ENCODE measurements at places on chromosomes 11 and 22.

GRCh38 chr11:94574193-94574961, 7.2 kb downstream of the PIWIL4 start:
- H3K4me3 ChIP-seq: no peak overlapping the region
- H3K27ac ChIP-seq: no peak overlapping the region
- no peaks in the 10 kb centered on the region for H3K36me3 ChIP-seq
- H3K4me1 ChIP-seq: no peaks in the 10 kb centered on the region
- no peak for DNase-seq
- H3K27me3 ChIP-seq: no peaks in the 10 kb centered on the region

DNA sequence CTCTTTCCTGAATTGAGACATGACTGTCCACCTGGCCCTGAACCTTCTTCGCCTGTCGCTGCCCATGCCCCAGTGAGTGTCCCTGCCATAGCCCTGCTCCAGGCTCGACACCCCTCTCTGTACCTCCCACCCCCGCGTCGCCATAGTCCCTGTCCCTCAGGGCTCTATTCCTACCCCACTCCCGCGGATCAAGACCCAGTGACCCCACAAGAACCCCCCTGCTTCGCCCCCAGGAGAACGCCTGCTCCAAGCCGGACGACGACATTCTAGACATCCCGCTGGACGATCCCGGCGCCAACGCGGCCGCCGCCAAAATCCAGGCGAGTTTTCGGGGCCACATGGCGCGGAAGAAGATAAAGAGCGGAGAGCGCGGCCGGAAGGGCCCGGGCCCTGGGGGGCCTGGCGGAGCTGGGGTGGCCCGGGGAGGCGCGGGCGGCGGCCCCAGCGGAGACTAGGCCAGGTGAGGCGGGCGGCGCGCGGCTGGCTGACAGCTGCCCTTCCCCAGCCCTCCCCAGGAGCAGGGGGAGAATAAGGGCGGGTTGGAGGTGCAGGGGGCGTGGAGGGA, 5.6 kb downstream of the NRGN start:
- peaks cover 12% of the 10 kb centered on the region for H3K4me1 ChIP-seq
- DNase-seq: no peak
- H3K27ac ChIP-seq: no peak overlapping the region
- peaks cover 6% of the 10 kb centered on the region for H3K36me3 ChIP-seq

DNA sequence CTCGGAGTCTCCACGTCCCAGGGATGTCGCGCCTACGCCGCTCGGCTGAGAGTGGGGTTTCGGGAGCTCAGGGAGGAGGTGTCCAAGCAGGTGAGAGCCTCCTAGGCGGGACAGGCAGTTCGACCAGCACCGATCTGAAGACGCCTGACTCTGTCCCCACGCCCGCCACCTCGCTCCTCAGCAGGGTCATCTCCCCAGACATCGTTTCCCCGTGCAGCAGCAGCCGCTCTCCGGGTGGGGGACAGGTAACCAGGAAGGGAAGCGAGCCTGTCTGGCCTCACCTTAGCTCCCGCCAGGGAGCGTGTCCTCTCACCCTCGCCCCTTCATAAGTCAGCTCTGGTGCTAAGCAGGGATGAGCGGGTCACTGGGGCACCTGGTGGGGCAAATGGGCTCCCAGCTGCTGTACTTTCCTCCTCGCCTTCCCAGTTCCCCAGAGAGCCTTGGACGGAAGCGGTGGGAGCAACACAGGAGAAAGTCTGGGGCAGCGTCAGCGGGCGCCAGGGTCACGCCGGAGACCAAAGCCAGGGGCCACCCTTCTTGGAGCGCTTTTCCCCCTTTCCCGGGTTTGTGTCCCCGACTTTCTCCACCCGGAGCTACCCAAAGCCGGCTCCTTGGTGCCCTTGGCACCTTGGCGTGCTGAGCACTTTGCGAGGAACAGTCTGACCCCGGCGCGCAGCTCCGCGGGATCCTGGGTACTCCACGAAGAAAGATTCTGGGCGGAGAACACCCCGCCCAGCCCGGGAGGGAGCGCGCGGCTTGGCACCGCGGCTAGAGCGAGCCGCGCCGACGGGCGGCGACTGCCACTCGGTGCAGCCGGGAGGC, 1.6 kb downstream of the SPON1 start:
- no peaks in the 10 kb centered on the region for H3K36me3 ChIP-seq
- H3K27ac ChIP-seq: no peak overlapping the region

GRCh38 chr11:84886344-84886743, 740.8 kb downstream of the DLG2 start:
- no peak overlapping the region for H3K27ac ChIP-seq
- DNase-seq: no peak
- H3K4me3 ChIP-seq: no peak overlapping the region
- H3K27me3 ChIP-seq: no peaks in the 10 kb centered on the region
- no peaks in the 10 kb centered on the region for H3K4me1 ChIP-seq

DNA sequence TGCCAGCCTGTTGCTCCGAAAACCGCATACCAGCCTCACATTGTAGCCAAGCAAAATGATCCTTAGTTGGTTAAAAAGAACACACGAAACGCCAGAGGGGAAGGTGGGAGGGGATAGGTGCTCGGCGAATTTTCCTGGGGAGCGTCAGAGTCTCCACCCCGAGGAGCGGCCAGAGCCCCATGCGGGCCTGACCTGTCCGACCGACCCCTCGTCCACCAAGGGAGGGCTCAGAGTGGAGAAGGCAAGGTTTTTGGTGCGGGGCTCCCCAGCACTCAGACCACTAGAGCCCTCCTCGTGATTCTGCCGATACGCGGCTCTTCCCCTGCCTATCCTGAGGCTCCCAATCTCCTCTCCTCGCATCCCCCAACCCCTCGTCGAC, 39.6 kb downstream of the DIXDC1 start:
- H3K4me3 ChIP-seq: peak overlapping the region; percentile 54
- H3K27ac ChIP-seq: no peak overlapping the region
- H3K36me3 ChIP-seq: peaks cover 1% of the 10 kb centered on the region
- peaks cover 37% of the 10 kb centered on the region for H3K27me3 ChIP-seq
- no peak for DNase-seq
- H3K4me1 ChIP-seq: peaks cover 7% of the 10 kb centered on the region

GRCh38 chr11:33869481-33870422, 22.1 kb downstream of the LMO2 start:
- DNase-seq: no peak
- peaks cover 7% of the 10 kb centered on the region for H3K4me1 ChIP-seq
- peak overlapping the region; percentile 84 for H3K4me3 ChIP-seq
- H3K36me3 ChIP-seq: peaks cover 6% of the 10 kb centered on the region
- H3K27ac ChIP-seq: no peak overlapping the region
- H3K27me3 ChIP-seq: peaks cover 82% of the 10 kb centered on the region

- no peak overlapping the region for H3K27ac ChIP-seq
- peaks cover 36% of the 10 kb centered on the region for H3K36me3 ChIP-seq
- no peak overlapping the region for H3K4me3 ChIP-seq
- no peak for DNase-seq
These were observed 23.2 kb upstream of the C1QTNF4 start for GRCh38 chr11:47617417-47617809.

- no peak overlapping the region for H3K27ac ChIP-seq
- no peaks in the 10 kb centered on the region for H3K36me3 ChIP-seq
- peak; percentile 14 for DNase-seq
- peaks cover 8% of the 10 kb centered on the region for H3K27me3 ChIP-seq
- H3K4me1 ChIP-seq: no peaks in the 10 kb centered on the region
These were observed 16.2 kb downstream of the PIWIL3 start for GRCh38 chr22:24758164-24758799.

DNA sequence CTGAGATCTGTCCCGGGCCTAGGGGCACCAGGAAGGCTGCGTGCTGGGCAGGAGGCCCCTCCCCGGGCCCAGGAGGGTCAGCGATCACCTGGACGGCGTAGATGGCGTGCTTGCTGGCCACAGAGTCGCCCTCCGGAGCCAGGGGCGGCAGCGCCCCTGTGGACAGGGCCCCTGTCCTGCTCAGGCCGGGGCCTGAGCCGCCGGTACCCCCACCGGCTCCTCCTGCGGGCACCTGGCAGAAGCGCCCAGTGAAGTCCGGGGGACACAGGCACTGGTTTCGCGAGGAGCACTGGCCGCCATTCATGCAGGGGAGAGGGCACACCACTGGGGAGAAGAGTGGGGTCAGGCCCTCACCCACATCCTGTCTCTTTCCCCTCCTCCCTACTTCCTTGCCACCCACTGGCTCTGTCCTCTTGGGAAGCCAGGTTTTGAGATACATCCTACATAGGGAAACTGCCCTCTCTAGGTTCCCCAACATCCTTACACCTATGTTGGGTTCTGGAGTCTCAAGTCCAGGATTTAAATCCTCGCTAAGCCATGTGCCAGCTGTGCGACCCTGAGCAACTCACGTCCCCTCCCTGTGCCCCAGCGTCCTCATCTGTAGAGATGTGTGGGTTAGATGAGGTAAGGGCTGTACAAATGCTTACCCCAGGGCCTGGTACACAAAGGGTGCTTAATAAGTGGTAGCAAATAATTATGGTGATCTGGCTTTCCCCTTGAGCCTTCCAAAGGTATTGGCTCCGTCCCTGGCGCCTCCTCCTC, 3.9 kb downstream of the LTBP3 start:
- peak overlapping the region; percentile 82 for H3K4me3 ChIP-seq
- H3K27me3 ChIP-seq: no peaks in the 10 kb centered on the region
- H3K36me3 ChIP-seq: peaks cover 18% of the 10 kb centered on the region
- peaks cover 59% of the 10 kb centered on the region for H3K4me1 ChIP-seq
- DNase-seq: no peak

DNA sequence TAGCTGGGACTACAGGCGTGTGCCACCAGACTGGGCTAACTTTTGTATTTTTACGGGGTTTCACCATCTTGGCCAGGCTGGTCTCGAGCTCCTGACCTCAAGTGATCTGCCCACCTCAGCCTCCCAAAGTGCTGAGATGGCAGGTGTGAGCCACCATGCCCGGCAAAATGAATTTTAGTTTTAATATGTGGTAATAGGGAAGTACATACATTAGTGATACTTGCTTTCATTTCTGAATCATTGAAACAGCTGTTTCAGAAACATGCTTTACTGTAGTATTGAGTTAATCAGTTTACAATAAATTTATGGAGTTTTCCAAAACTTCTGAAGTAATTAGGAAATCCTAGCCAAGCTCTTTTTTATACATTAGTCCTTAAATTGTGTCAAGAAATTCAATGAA, 15.6 kb downstream of the PCF11 start:
- peak overlapping the region; percentile 55 for H3K27ac ChIP-seq
- H3K4me1 ChIP-seq: peaks cover 65% of the 10 kb centered on the region
- DNase-seq: no peak
- no peaks in the 10 kb centered on the region for H3K27me3 ChIP-seq
- H3K36me3 ChIP-seq: peaks cover 74% of the 10 kb centered on the region

DNA sequence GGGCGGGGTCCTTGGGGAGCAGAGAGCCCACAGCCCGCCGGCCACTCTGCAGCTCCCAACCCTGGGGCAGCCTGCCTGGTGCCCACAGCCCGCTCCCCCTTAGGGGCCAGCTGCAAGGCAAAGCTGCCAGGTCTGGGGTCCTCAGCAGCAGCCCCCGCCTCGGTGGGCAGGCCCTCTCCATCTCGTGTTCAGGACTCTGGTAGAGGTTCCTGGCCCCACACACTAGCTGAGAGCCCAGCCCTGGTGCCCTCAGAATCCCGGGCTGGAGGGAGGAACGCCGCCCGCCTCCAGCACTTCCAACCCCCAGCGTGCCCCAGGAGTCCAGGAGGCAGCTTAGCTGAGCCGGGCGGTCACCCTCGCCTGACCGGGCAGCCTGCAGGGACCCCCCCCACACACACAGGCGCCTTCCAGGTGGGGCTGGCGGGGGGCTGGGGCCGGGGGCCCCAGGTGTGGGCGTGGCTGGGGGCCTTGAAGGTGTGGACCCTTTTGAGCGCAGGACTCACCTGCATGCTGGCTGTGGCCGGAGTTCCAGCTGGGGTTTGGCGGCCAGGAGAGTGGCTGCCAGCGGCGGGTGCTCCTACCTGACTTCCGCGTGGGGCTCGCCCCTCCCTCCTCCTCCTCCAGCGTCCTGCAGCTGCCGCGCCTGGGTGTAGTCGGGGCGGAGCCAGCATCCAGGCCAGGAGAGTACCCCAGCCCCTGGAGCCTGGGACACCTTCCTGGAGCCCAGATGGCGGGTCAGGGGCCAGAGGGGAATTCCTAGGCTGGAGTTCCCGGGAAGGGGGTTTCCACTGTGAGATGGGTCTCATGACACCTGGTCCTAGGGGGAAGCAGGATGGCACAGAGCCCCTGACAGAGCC, at the start of gene ANO9:
TSS of gene ANO9 (minus strand) at position 594 of the 857 bp plus-strand sequence. CDS start at position 509, 85 bp downstream.
- no peak for DNase-seq
- peaks cover 2% of the 10 kb centered on the region for H3K36me3 ChIP-seq
- H3K4me1 ChIP-seq: peaks cover 31% of the 10 kb centered on the region
- H3K27me3 ChIP-seq: no peaks in the 10 kb centered on the region

DNA sequence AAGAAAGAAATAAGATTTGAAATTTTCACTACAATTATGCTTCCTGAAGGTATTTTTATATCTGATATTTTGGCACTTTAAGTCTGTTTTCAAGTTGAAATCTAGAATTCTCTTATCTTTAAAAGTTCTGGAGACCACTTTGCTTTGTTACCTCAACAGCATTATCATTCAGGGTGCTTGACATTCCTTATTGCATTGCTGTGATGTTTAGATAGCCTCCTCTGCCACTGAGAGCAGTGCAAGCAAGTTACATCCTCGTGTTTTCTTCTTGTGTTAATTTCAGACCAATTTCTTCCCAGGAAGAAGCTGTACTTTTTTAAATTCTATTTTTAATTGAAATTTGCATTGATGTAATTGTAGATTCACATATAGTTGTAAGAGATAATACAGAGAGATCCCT, 333.9 kb upstream of the KIRREL3 start:
- no peak overlapping the region for H3K4me3 ChIP-seq
- no peak for DNase-seq
- no peak overlapping the region for H3K27ac ChIP-seq

- no peak for DNase-seq
- H3K27me3 ChIP-seq: no peaks in the 10 kb centered on the region
- H3K4me3 ChIP-seq: peak overlapping the region; percentile 88
- peaks cover 31% of the 10 kb centered on the region for H3K36me3 ChIP-seq
These were observed 1.2 kb upstream of the DUSP8 start for GRCh38 chr11:1573077-1573902.

GRCh38 chr11:46733234-46733633, 14.2 kb downstream of the F2 start:
- no peaks in the 10 kb centered on the region for H3K27me3 ChIP-seq
- no peak for DNase-seq
- no peaks in the 10 kb centered on the region for H3K36me3 ChIP-seq
- H3K4me1 ChIP-seq: no peaks in the 10 kb centered on the region
- H3K4me3 ChIP-seq: no peak overlapping the region

- peaks cover 41% of the 10 kb centered on the region for H3K27me3 ChIP-seq
- no peak for DNase-seq
- no peaks in the 10 kb centered on the region for H3K36me3 ChIP-seq
These were observed 11.5 kb upstream of the GLYAT start for GRCh38 chr11:58742981-58743880.
